ENCODE measurements at places on chromosomes 12 and 14.

- no peak for DNase-seq
These were observed 58.4 kb downstream of the LLPH start for GRCh38 chr12:66072135-66072534.

GRCh38 chr12:52144512-52145227, 47.1 kb downstream of the KRT80 start:
- DNase-seq = no peak

DNA sequence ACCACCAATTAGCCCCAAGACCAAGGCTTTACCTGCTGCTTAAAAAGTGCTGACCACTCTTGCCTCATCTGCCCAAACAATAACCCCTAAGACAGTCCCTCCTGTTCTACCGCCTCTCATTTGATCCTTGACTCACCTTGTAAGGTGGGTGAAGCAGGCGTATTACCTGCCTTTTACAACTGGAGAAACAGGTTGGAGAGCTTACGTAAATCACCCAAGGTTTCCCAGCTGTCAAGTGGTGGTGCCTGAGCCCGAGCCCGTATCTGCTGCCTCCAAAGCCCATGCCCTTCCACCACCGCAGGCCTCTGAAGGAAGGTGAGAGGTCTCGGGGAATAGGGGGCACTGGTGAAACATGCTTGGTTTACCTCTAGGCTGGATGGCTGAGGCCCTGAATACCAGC, 36.6 kb downstream of the MAX start:
- no peak for DNase-seq

GRCh38 chr12:71046215-71046614, 111.6 kb downstream of the TSPAN8 start:
- no peak for DNase-seq

- no peak for DNase-seq
These were observed at the start of gene DTX3 for GRCh38 chr12:57604454-57604991. Gene DTX3, plus strand, starts transcription at chr12:57604824. Its CDS starts 1,694 bp downstream, at chr12:57606518.

GRCh38 chr12:107329569-107330324, 236.4 kb upstream of the CRY1 start:
- no peak for DNase-seq

Measured in memory B cell (primary cell).